ENCODE measurements at places on chromosomes 12 and 14.
A peak's percentile ranks its signal among the peaks of the same experiment; 100 is the strongest.

GRCh38 chr12:8446642-8447547, 8.9 kb upstream of the CLEC6A start:
- no peak for DNase-seq

- no peak for DNase-seq
Measured at GRCh38 chr14:37625597-37626595, 30.5 kb downstream of the TTC6 start.

DNA sequence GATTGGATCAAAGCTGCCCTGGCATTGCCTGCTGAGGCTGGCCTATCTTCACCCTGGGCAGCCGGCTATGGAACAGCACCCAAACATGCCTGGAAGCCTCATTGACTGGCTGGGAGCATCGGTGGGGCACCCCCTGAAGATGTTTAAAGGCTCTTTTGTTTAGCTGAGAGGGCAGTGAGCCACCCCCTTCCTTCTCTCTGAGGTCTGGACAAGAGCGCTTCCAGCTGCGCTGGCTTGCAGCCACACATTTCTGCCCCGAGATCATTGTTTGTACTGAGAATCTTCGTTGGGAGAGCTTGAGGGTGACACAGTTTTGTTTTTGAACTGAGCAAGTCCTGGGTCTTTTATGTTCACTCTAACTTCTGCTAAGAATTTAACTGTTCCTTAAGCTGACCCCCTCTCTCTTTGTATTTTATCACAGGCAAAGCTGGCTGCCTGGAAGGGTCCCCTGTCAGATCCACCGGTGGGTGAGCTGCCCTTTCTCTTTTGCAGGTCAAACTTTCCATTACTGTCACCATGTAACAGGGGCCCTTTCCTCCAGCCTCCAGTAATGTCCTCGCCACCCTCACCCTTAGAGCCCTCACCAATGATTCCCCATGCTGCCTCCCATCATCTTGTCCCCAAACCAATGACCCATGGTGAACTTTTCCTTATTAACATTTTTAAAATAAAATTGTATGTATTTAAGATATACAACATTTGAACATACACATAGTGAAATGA, 212.2 kb downstream of the KIF26A start:
- no peak for DNase-seq

- DNase-seq = no peak
Measured at GRCh38 chr14:70425354-70425753, 8.5 kb upstream of the SYNJ2BP start.

- DNase-seq = no peak
Measured at GRCh38 chr12:80041071-80041470, 58.3 kb upstream of the OTOGL start.

DNA sequence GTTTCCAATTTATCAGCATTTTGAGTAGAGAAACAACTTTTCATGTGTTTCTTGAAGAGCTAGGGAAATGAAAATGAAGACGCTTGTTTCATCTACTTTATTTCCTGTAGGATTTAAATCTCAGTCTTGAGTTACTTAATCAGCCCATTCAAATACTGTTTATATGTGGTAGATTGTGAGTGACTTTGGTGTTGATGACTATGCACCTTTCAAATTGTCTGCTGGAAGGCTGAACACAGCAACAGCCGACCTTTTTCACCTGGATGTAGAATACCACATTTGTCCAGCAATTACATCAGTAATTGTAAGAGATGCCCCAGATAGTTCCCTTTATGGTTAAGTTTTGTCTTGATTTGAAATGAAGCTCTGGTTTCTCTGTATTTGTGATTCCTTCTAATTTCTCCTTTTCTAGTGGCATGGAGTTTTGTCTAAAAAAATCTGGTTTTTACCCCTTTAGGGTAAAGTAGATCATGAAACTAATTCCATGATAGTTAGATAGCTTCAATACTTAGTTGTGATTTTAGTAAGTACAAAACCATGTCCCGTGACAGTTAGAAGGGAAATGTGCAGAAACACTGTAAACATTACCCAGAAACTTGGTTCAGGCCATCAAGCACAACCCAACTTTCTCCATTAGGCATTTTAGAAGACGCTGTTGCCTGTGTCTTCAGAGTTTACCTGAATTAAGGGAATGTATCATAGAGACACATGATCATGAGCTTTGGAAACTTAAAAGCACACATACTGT, 165.0 kb downstream of the SRGAP1 start:
- DNase-seq = no peak

- no peak for DNase-seq
Measured at GRCh38 chr12:33313476-33313875, 126.1 kb downstream of the SYT10 start.

DNA sequence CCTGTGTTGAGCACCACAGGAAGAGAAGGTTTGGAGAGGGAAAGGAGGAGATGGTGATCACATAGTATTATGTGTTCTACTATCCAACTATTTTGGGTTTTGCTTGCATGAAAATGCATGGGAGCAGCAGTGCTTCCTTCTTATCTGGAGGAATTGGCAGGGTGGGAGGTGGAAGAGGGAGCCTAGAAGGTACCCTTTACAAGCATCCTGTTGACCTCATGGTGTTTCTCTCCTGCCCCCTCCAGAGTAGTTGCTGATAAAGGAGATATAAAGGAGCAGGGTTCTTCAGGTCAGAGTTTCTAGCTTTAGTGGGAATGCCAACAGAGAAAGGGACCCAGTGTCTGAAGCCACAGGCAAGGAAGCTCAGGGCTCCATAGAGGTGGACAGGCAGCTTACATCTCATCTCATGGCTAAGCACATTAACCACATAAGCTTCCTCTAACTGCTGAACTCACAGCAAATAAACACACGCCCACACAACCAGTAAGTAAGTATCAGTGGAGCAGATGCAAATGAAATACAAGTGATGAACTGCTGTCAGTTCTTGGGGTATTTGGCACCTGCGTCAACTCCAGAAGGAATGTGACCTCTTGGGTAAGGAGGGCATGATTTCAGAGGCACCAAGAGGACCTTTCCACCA, 174.2 kb upstream of the SLC38A2 start:
- peak; percentile 32 for DNase-seq
